ENCODE measurements at places on chromosomes 13 and 19. TPM values are rescaled to one million over a fixed set of nuclear protein-coding genes. Genes with fewer than 3 reads are reported as not detected.

CSNK1G2 gene
- 61.0 TPM for total RNA-seq

- no peak for DNase-seq
Measured at GRCh38 chr13:110868720-110869119, 46.1 kb downstream of the ANKRD10 start.

CPB2 gene
- 0.40 TPM for total RNA-seq

- DNase-seq = no peak
Measured at GRCh38 chr13:97072297-97072696, 78.0 kb upstream of the OXGR1 start.
